ENCODE measurements at places on chromosomes 12 and 14.

GRCh38 chr12:51870504-51870903 is 17.4 kb upstream of the ANKRD33 start:
- no peak for DNase-seq

GRCh38 chr12:132190834-132191500 is 46.7 kb downstream of the NOC4L start:
- no peak for DNase-seq

- no peak for DNase-seq
These were observed 118.6 kb downstream of the PLXNC1 start for GRCh38 chr12:94266796-94267536.

- DNase-seq = no peak
These were observed 29.8 kb upstream of the RAP1B start for GRCh38 chr12:68580911-68581310.

- DNase-seq = no peak
These were observed 1080.7 kb downstream of the TRHDE start for GRCh38 chr12:73352826-73353225.

DNA sequence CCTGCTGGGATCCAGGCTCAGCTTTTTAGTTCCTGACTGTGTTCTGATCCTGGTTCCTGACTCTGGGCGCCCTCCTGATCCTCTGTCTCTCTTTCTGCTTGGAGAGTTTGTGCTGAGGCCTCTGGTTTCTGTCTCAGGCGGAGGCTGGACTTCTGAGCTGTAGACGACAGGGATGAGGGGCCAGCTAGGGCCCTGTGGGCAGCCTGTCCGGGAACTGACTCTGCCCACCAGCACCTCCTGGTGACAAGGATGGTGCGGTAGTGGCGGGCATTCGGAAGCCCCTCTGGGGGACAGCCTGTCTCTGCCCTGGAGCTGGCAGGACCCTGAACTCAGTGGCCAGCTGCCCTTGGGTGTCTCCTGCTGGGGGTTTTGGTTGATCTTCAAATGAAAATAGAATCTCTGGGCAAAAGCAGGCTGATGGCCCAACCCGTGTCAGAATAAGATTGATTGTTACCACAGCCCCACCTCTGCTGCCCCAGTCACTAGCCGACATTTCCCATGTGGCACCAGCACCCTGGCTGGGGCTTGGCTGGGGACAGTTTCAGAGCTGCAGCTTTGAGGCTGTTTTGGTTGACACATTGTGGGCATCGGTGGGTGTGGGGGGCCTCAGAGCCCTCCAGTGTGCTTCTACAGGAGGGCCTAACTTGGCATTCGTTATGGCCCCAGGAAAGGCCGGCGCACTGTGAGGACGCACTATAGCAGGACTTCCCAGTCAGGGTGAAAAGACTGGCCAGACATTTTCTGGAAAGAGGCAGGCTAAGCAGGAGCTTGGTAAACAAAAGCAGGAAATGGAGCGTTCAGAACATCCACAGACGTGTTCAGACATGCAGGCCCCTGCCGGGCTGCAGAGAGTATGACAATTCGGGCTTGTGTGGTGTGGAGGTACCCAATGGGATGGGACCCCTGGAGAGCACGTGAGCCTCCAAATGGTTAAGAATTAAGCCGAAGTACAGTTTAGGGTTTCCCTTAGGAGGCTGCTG is 16.2 kb downstream of the KRT80 start:
- DNase-seq = no peak

GRCh38 chr12:118980407-118981014 is 830 bp upstream of the SRRM4 start:
- DNase-seq = peak; percentile 13

GRCh38 chr12:120833849-120834248 is 70.3 kb downstream of the SPPL3 start:
- no peak for DNase-seq

DNA sequence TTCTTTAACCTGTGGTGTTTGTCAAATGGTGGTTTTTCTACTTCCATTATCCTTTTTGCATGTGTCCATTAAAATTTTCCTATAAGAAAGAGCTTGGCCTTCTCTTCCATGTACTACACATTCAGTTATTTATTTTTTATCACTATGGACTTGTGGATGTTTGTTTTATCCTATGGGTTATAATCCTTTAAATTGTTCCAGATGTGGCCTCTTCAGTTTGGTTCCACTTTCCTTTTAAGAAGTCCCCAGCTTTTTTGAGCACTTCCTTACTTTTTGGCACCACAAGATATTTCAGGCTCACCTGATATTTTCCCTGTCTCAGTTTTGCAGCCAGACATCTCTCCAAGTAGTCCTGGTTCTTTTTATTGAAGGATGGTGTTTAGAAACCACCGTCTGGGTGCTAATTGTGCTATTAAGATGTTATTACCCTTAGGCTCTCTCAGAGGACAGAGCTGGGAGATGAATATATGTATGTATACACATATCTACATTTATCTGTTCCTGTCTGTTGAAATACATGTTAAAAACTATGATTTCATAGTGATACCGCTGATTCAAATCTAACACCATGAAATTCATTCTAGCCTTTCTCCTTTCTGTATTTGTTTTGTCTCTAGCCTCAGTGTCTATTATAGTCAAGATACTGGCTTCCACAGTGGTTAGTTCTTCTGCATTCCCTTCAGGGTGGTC is 408.5 kb upstream of the RGS6 start:
- DNase-seq = no peak

DNA sequence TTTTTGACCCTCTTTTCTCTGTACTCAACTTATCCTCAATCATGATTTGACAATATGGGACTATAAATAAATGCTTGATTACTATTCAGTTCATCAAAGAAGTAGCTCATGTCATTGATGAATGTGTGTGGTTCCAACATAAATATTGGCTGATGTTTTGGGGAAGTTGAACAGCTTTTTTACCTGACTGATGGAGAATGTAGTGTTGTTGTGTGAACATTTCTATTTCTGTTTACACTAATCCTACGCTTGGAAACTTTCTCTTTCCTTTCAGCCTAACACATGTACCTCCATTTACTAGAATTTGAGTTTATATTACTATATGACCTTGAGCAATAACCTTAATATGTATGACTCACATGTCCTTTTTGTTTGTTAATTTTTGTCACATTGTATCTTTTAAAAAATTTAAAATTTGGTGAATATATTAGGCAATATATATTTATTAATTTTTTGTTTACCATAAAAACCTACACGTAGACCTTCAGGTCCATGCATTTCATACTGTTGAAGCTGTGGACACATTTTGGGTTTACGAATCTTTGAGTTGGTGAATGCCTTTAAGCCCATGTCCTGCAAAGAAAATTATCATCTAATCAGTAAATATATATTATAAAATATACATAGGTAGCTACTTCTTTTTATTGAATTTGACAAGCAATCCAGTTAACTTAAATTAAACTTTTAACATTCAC is 21.1 kb downstream of the A2M start:
- no peak for DNase-seq

DNA sequence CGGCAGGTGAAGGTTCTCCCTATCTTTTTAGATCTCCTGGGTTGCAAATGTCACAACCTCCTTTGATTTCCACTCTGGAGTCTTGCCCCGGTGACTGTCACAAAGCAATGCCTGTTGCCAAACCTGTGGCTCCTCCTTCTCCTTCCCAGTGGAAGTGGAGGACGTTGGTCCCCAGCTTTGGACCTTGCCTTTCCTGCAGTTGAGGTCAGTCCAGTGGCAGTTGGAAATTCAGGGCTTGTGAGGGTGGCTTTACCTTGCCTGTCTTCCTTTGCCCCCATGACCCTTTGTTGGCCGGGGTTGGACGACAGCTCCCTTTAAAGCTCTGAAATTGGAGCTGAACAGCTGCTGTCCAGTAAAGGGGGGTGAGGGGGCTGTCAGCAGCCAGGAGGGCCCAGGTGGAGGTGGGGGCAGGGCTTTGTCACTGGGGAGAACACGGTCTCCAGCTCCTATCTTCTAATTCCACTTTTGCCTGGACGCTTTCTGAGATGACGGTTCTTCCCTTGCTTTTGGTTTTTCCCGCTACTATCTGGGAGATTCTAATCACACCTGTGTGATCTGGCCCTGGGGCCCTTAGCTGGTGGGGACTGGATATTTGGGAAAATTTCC is 4.1 kb downstream of the TEAD4 start:
- no peak for DNase-seq

DNA sequence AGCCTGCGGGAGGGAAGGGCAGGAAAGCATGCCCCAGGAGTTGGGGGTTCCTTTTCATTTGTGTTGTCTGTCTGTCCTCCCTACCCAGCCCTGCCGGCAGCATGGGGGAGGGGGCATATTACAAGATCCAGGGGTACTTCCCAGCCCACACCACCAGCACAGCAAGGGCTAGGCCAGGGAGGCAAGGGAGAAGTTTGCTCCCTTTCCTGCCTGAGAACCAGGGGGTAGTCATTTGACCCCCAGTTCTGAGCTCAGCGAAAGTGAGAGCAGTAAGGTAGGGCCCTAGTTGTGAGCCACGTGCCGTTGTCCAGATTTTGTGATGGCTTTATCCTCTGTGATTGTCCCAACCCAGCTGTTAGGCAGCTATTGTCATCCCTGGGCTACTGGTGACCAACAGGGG is 364.7 kb downstream of the BCL11B start:
- no peak for DNase-seq

DNA sequence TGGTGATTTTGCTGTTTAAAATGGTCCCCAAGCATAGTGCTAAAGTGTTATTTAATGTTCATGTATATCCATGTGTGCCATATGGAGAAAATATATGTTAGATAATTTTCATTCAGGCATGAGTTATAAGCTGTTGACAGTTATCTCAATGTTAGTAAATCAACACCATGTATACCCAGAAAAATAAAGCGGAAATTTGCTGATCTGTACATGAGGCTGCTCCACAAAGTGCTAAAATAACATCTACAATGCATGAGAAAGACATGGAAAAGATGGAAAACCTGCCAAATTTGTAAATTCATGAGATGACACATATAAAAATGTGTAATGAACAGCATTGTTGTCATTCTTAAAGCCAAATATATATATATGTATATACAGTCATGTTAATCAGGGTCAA is 1199.2 kb downstream of the FSCB start:
- no peak for DNase-seq

DNA sequence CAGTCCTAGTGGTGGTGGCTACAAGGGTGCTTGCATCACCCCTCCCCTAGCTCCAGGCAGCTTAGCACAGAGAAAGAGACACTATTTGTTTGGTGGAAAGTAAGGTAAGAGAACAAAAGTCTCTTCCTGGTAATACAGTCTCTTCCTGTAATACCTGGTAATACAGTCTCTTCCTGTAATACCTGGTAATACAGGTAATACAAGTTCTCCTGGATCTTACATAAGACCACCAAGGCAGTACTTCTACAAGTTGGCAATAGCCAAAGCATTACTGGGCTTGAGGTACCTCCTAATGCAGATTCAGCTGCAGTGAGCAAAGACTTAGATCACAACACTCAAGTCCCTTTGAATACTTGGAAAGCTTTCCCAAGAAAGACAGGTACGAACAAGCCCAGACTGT is 77.0 kb downstream of the CATSPERB start:
- DNase-seq = no peak

DNA sequence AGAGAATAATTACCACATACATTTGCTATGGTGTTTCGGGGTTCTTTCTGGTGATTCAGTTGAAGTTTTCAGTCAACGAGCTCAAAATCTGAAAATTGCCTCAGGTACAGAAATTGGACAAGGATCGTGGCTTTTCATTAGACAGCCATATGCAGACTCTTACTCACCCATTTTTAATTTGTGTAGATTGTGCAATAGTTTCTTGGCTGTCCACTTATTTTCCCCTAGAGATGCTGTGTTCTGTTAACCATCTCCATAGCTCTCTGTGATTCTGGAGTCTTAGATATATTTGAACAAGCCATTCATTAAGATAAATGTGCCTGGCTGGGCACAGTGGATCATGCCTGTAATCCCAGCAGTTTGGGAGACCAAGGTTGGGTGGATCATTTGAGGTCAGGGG is 497.1 kb upstream of the RPL10L start:
- DNase-seq = no peak

- DNase-seq = peak; percentile 52
These were observed 440 bp upstream of the ISM2 start for GRCh38 chr14:77498984-77499527.

DNA sequence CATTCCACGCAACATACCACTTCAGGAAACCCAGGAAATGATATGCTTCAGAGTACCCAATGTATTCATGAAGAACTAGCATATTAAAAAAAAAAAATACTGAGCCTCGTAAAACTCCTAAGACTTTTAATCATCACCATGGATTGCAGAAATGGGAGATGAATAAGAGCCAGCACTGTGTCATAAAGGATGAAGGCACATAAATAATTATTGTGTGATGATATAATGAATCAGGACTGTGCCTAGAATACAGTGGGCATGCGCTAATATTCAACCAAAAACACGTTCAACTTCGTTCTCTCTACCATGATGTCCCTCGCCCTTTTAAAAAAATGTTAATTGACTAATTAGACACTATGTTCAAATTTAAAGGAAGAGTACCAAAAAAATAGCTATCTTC is 68.7 kb downstream of the CIT start:
- no peak for DNase-seq

DNA sequence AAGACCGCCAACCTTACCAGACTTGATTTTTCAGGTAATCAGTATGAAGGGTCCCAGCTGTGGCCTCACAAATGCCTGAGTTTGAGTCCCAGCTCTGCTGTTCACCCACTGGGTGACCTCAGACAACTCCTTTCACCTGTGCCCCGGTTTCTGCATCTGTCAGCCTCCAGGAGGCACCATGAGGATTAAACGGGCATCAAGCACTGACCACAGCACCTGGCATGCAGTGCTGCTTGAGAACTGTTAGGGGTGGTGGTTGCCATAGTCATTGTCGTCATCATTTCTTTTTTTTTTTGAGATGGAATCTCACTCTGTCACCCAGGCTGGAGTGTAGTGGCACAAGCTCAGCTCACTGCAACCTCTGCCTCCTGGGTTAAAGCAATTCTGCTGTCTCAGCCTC is 57.9 kb downstream of the PHETA1 start:
- DNase-seq = no peak

DNA sequence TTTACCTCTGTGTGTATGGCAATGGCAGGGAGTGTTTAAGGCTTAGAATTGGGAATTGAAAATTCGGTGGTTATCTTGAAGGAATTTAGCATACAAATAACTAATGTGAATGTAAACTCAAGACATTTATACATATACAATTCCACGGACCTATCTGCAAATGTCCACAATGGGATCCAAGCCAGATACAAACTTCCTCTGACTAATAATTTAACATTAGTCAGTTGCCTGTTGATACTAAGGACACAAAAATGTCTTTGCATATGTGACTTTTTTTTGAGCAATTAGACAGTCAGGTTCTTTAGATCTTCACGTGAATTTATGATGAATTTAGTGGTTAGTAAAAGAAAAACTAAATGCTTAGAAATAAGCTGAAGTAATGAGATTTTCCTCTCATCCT is 40.5 kb downstream of the ESR2 start:
- DNase-seq = no peak

- DNase-seq = no peak
These were observed 5.6 kb downstream of the ZNF385A start for GRCh38 chr12:54378796-54379397.

Measured in GM12892 (cell line).